ENCODE measurements at places on chromosomes 11 and 22.

- no peak for DNase-seq
Measured at GRCh38 chr11:64774144-64774543, 4.2 kb downstream of the SF1 start.

DNA sequence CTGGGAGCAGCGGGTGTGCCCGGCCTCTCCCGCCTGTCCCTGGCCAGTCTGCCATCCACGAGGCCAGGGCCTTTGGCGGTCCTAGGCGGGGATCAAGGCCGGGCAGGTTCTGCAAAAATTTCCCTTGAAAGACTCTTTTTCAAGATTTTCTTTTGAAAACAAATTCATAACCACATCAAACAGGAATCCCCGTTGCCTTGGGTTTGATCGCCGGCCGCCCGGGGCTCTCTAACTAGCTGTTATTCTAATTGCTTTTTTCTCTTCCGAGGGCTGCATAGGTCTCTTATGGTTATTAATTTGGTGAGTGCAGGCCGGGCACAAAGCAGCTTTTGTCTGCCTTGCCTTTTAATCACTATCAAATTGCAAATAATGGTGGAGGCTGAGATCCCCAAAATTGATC is 42.0 kb downstream of the CDKN1C start:
- no peak for DNase-seq

DNA sequence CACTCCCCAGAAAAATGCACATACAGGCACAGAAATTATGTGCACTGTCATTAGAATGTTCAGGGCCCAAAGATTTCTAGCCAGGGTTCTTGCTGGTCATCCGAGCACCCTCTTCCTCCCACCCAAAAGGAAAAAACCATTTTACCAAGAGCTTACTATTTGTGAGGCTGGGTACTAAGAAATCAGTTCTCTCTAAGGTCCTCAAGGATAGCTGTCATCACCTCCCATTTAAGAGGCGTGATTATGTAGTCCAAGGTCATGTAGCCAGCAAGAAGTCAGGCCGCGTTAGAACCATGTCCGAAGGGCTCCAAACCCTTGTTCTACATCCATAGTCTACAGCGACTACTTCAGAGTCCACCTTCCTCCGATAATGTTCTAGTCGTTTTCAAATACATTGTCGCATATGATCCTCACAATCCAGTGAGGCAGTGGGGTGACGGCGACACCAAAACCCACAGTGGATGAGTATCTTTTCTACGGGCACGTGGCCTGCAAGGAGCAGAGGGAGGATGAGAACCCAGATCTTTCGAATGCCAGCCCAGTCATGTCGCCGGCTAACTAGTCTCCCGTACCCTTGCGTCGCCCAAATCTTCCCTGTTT is 634 bp downstream of the TIMM8B start:
- no peak for DNase-seq

- DNase-seq, result no peak
Measured at GRCh38 chr22:24185001-24185500, 3.8 kb downstream of the SUSD2 start.

- no peak for DNase-seq
Measured at GRCh38 chr11:102187416-102188151, 77.3 kb downstream of the YAP1 start.

DNA sequence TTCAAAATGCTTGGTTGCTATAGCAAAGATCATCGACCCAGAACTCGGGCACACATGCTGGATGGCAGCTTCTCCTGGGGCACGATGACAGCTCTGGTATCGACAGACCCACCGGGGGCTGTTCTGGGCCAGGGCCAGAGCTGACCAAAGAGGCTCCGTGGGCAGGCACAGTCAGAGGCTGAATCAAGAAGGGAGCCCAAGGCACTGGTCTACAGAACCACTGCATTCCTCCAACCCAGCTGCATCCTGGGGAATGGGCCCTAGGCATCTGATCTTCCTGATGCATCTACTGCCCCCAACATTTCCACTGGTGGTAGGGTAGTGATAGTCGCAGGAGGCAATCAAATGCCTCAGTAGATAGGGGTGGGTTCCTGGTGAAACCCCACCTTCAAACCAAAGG is 470.3 kb downstream of the TBC1D22A start:
- no peak for DNase-seq

DNA sequence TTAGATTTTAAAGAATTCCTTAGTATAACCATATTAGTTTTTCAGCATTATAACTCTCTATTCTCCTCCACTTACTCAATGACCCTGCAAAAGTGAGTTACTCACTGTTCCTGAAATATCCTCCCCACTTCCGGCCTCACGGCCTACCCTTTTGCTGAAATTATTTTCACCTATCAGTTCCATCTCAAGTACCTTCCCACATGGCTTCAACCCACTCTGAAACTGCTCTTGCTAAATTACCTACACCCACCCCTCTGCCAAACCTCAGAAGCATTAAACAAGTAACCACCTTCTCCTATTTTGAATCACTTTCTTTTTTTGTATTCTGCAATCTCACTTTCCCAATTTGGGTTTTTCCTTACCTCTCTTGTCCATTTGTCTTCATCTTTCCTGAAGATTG is 37.7 kb downstream of the OR5P2 start:
- no peak for DNase-seq

- no peak for DNase-seq
Measured at GRCh38 chr11:109401545-109401944, 20.4 kb upstream of the C11orf87 start.

DNA sequence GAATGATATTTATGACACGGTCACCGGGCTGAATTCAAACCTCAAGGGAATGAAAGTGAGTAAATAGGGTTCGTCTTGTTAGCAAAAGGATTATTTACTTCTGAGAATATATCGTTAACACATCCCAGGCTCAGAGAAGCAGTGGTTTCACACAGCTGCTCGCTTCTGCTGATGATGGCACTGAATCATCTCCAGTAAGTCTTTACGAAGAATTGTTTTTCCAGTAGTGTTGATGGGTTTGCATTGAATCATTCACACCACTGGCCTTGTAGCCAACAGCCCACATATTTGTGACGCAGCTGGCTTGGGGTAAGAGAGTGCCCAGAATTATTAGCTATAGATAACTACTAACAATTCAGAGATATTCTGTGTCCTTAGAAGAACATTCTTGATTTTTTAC is 236.3 kb downstream of the CADM1 start:
- DNase-seq, result no peak

- DNase-seq, result peak; percentile 50
Measured at GRCh38 chr11:1228101-1228821, 5.4 kb downstream of the MUC5B start.

GRCh38 chr11:132450631-132451030 is 1080.2 kb downstream of the NTM start:
- DNase-seq, result no peak

DNA sequence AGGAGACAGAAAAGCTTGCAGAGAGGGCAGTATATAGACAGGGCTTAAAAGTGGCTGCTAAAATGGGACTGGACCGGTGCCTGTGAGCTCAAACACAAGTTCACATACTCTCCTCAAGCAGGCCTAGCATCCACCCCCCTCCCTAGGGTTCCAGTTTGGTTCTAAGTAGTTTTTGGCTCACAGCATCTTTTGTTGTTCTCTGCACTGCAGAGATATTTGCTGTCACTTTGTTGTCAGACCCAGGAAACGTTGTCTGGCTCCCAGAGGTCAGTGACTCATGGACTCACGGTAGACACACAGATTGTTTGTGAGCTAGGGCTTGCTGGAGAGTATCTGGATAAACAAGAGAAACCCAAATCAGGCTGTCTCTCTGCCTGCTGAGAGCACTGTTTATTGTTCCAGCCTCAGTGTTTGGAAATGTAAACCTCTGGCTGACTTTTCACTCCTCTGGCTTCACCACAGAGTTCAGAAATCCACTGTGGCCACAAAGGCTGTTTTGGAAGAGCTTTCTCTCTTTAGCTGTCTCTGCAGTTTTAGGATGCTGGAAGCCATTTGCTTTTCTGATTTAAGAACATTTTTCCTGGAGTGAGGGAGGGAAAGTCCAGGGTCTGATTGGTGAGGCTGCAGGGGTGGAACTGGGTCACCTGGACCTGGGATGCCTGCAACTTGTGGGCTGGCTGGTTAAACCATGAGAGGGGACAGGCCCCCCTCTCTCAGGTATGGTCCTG is 303.7 kb upstream of the PLET1 start:
- DNase-seq, result no peak

GRCh38 chr11:4891996-4892640 is 10.4 kb downstream of the OR51T1 start:
- DNase-seq, result no peak

- DNase-seq, result no peak
Measured at GRCh38 chr11:103453915-103454709, 344.9 kb downstream of the DYNC2H1 start.

- DNase-seq, result no peak
Measured at GRCh38 chr11:82043316-82043715, 690.3 kb downstream of the FAM181B start.

GRCh38 chr22:37965940-37966664 is 12.6 kb downstream of the POLR2F start:
- no peak for DNase-seq

DNA sequence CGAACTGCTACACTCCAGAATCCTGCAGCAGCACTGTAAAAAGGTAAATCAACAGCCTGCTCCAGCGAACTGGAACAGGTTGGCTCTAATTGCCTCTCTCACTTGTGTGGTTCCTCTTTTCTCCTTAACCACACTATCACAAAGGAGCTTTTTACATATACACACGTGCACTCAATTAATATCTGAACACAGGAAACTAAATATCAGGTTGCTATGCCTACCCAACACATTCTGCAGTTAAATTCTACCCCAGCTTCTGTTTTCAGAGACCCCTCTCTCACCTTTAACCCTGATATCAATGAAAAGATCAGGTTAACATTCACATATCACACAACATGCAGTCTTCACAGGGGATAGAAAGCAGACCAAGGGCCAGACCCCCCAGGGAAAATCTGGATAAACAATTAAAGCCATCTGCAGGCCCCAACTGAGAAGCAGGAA is 11.0 kb downstream of the RBFOX2 start:
- no peak for DNase-seq

DNA sequence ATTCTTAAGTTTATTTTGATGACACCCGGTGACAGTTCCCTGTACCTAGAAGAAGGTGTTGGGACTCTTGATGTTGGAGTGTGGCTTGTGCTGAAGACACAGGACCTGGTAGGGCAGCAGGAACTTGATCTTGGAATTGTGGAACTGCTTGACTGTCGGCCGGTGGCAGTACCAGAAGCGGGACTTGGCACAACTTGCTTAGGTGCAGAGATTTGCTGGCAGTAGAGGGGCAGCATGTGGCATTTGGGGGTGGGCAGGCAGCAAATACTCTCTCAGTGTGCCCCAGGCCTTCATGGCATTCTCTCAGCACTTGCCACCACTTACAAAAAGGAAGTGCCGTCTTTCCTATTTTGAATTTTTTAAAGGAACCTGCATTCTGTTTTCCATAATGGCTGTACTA is 3.6 kb downstream of the PEX26 start:
- no peak for DNase-seq

GRCh38 chr11:61960532-61960931 is 6.9 kb downstream of the FTH1 start:
- peak; percentile 32 for DNase-seq

DNA sequence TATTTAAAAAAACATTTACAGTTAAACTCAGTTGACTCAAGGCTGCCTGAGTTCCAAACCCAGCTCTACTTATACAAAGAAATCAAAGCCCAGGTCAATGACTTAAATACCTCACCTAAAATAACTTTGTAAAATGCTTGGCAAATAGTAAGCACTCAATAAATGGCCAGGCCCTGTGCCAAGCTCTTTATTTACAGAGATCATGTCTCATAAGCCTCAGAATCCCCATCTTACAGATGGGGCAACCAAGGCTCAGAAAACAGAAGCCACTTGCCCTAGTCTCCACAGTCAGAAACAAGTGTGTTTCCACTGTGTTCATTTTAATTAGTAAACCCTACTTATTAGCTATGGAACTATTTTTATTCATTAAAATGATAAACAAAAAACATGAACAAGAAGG is 30.5 kb upstream of the TTC28 start:
- no peak for DNase-seq

- no peak for DNase-seq
Measured at GRCh38 chr22:44686873-44687600, 15.0 kb upstream of the PRR5 start.

- no peak for DNase-seq
Measured at GRCh38 chr22:46346680-46347405, 11.3 kb downstream of the TRMU start.

DNA sequence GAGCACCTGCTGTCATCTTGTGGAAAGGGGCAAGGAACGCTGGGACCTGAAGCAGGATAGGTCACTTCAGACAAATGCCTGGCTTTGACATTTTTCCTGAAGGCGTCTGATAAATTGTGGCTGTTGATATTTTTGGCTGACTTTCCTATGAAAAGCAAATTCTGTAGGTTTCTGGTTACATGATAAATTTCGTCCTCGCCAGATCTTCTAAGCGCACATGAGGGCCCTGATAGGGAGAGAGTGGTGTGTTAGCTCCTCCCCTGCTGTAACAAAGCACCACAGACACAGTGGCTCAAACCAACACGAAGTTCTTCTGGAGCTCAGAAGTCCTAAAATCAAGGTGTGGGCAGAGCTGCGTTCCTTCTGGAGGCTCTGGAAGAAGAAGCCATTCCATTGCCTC is 19.6 kb downstream of the APOL4 start:
- peak; percentile 26 for DNase-seq

- DNase-seq, result no peak
Measured at GRCh38 chr11:85845124-85845631, 10.0 kb upstream of the CCDC83 start.

GRCh38 chr11:32983506-32983905 is 32.2 kb upstream of the DEPDC7 start:
- no peak for DNase-seq

- DNase-seq, result peak; percentile 96
Measured at GRCh38 chr22:46500201-46500600, 37.2 kb downstream of the CELSR1 start.

GRCh38 chr11:70761094-70761907 is 363.0 kb downstream of the CTTN start:
- peak; percentile 43 for DNase-seq

DNA sequence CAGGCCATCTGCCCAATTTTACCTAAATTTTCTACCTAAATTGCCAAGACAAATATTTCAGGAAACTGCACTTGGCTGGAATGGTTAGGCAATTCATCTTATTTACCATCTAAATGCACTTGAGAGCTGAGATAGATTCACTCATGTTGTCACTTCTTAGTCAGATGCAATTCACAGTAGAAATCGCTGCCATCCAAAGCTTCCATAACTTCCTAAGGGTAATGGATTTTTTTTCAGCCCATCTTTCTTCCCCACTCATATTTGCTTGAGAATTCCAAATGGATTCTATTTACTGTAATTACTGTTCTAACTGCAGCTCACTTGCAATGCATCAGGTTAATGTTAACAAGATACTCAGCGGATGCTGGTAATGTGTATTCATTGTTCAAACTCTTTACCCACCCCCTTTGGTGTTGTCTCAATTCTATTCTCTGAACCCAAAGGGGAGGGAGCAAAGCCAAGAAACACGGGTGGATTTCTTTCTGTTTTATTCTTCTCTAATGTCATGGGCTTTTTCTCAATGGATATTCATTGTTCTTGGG is 96.0 kb downstream of the TENM4 start:
- no peak for DNase-seq

- DNase-seq, result no peak
Measured at GRCh38 chr11:48114740-48115139, 101.9 kb upstream of the OR4B1 start.

All from endodermal cell (in vitro differentiated cells).